ENCODE measurements at places on chromosomes 1 and 21. TPM values are rescaled to one million over a fixed set of nuclear protein-coding genes. Genes with fewer than 3 reads are reported as not detected.
A peak's percentile ranks its signal among the peaks of the same experiment; 100 is the strongest.

DNA sequence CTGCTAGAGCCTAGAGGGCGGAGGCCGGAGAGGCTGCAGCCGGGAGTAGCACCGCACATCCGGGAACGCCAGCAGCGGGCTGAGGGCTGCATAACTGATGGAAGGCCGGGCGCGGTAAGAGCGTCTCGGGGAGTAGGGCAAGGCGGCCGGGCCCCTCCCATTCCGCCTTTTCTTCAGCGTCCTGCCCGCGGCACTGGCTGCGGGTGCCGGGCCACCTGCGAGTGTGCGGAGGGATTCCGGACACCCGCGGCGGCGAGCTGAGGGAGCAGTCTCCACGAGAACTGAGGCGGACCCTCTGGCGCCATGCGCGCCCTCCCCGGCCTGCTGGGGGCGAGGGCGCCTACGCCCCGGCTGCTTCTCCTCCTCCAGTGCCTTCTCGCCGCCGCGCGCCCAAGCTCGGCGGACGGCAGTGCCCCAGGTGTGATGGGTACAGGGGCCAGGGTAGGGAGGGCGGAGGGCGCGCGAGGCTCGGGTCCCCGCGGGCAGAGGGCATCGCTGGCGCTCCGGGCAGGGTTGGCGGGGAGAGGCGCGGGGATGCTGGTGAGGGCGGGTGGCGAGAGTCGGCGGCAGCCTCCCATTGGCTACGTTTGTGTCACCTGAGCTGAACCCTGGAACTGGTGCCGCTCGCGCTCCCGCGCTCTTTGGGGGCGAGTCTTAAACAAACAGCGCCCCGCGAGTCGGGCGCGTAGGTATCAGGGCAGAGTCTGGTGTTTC is 334.4 kb downstream of the SRGAP2C start:
- peak; percentile 58 for DNase-seq
- H3K27me3 ChIP-seq, result peaks cover 19% of the 10 kb centered on the region
- peak overlapping the region; percentile 50 for H3K4me3 ChIP-seq
- H3K27ac ChIP-seq, result peak overlapping the region; percentile 34

- H3K27ac ChIP-seq, result no peak overlapping the region
- H3K36me3 ChIP-seq, result no peaks in the 10 kb centered on the region
- no peak for DNase-seq
- H3K4me3 ChIP-seq, result no peak overlapping the region
Measured at GRCh38 chr1:89457046-89457445, 67.6 kb upstream of the LRRC8B start.

DNA sequence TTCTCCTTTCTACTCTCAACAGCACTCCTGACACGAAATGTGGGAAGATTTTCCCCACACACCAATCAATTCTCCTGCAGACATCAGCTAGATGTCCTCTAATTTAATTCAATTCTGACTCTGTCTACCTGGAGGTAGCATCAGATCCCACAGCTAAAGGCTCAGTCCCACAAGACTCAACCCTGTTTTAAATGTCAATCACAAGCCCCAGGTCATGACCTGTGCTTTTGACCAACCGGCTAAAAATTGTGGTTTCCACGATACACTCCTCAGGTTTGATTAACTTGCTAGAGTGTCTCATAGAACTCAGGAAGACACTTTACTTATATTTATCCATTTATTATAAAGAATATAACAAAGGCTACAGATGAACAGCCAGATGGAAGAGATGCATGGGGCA is 27.4 kb downstream of the IL23R start:
- no peak overlapping the region for H3K4me3 ChIP-seq
- no peaks in the 10 kb centered on the region for H3K4me1 ChIP-seq
- no peak overlapping the region for H3K27ac ChIP-seq
- no peaks in the 10 kb centered on the region for H3K27me3 ChIP-seq
- no peaks in the 10 kb centered on the region for H3K36me3 ChIP-seq

DNA sequence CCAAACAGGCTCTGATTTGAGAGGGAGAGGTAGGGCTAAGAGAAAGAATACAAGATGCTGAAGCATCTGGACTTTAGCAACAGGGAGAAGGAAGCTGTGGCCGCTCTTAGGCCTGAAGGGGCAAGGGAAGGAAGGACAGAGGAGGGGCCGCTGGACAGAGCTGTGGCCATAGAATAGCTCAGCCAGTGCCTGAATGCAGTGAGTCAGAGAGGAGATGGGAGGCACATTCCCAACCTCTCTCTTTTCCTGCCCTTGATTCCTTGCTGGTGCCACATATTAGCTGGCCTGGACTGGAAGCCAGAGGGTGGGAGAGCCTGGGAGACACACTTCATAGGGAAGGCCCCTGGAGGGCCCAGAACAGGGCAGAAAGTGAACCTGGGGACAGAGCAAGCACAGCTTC is 83.4 kb upstream of the POU3F1 start:
- H3K36me3 ChIP-seq, result no peaks in the 10 kb centered on the region
- H3K4me3 ChIP-seq, result no peak overlapping the region
- DNase-seq, result no peak
- H3K4me1 ChIP-seq, result no peaks in the 10 kb centered on the region
- no peak overlapping the region for H3K27ac ChIP-seq
- peaks cover 41% of the 10 kb centered on the region for H3K27me3 ChIP-seq

- H3K4me1 ChIP-seq, result peaks cover 47% of the 10 kb centered on the region
- peak overlapping the region; percentile 28 for H3K27ac ChIP-seq
- no peaks in the 10 kb centered on the region for H3K27me3 ChIP-seq
- no peak overlapping the region for H3K4me3 ChIP-seq
Measured at GRCh38 chr21:26124421-26124833, 46.1 kb downstream of the APP start.

GRCh38 chr1:20224546-20224945 is 38.2 kb upstream of the PLA2G2C start:
- no peak for DNase-seq
- H3K4me3 ChIP-seq, result no peak overlapping the region
- H3K4me1 ChIP-seq, result no peaks in the 10 kb centered on the region
- peaks cover 14% of the 10 kb centered on the region for H3K27me3 ChIP-seq

GRCh38 chr21:41834926-41835663 is 44.0 kb downstream of the PRDM15 start:
- peak overlapping the region; percentile 41 for H3K27ac ChIP-seq
- H3K36me3 ChIP-seq, result no peaks in the 10 kb centered on the region
- DNase-seq, result no peak
- H3K4me1 ChIP-seq, result no peaks in the 10 kb centered on the region
- no peak overlapping the region for H3K4me3 ChIP-seq

- H3K4me3 ChIP-seq, result no peak overlapping the region
- H3K27me3 ChIP-seq, result no peaks in the 10 kb centered on the region
- H3K4me1 ChIP-seq, result peaks cover 22% of the 10 kb centered on the region
- DNase-seq, result no peak
Measured at GRCh38 chr1:20357796-20358195, 67.1 kb downstream of the VWA5B1 start.

GRCh38 chr1:119743776-119744597 is 24.7 kb downstream of the HMGCS2 start:
- no peaks in the 10 kb centered on the region for H3K27me3 ChIP-seq
- H3K4me3 ChIP-seq, result no peak overlapping the region
- no peaks in the 10 kb centered on the region for H3K36me3 ChIP-seq
- peak; percentile 73 for DNase-seq
- no peaks in the 10 kb centered on the region for H3K4me1 ChIP-seq
- no peak overlapping the region for H3K27ac ChIP-seq

GRCh38 chr1:44719318-44719717 is 11.7 kb downstream of the RNU5D-1 start:
- H3K4me1 ChIP-seq, result peaks cover 5% of the 10 kb centered on the region
- no peak overlapping the region for H3K27ac ChIP-seq
- DNase-seq, result no peak
- no peaks in the 10 kb centered on the region for H3K36me3 ChIP-seq
- no peaks in the 10 kb centered on the region for H3K27me3 ChIP-seq

Gene CR2
- not detected for total RNA-seq

Gene C1orf94
- total RNA-seq, result not detected

Gene CLCA4
- total RNA-seq, result 590 TPM

Gene CD5L
- total RNA-seq, result not detected

Gene KRTAP19-3
- total RNA-seq, result not detected
